Activated T-cell treated with anti-CD3 and anti-CD28 coated beads for 48 hours (primary cell): ENCODE measurements at places on chromosomes 4 and X.
A peak's percentile ranks its signal among the peaks of the same experiment; 100 is the strongest.

DNA sequence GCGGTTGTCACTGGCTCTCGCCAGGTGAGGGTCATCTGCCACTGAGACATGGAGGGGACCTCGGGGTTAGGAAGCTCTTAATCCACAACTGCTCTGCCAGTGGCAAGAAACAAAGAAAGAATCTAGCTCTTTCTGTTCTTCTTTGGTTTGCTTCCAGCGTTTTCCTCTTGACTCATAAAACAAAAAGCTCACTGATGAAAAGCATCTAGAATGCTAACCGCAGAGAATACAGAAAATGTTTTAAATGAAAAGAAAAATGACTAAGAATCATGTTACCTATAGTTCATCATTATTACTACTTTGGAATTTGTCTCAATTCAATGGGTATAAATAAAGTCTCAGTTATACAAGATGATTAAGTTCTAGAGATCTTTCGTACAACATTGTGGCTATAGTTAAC is 274.8 kb upstream of the TENM3 start:
- no peak for DNase-seq

DNA sequence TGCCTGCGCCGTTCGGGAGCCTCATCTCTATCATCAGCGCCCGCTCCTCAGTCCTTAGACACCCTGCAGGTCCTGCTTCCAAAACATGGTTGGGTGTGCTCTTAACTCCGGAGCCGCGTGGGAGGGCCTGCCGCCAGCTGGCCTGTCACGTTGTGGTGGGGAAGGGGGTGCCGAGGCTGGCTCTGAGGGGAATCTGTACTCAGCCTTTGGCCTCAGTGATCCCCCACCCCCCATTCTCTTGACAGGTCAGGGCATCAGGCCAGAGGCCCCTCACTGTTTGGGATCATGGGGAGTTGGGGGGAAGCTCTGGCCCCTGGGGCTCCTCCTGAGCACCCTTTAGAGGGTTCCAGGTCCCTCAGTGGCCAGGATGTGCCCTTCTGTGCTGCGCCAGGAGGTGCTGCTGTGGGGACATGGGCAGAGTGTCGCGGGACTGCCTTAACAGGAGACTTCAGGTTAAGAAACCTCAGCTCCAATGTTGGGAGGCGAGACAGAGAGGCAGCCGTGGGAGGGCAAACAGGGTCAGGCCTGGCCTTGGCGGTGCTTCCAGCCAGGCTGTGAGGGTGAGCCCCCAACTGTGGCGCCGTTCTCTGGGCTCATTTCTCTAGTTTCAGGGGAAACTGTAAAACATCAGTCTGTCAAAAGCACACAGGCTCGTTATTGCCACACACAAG is 33.5 kb downstream of the TRMT44 start:
- no peak for DNase-seq

DNA sequence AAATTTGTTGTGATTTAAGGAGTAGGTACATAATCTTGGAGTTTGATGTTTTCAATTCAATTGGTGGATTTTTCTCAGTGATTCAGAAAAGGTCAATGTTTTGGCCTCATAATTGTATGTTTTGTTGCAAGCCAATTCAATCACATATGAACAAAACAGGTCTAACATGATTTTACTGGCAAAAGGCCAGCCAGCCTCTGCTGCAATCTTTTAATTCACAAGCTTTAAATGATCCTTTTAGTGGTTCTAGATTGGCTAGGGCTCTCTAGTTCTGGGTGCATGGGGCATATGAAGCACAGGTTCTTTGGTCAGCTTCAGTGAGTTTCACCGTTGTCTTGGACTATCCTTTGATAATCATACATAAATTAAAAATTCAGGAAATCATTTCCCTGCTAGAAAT is 19.2 kb upstream of the SLC6A14 start:
- no peak for DNase-seq

GRCh38 chrX:36963852-36964251 is 44.3 kb upstream of the FAM47C start:
- DNase-seq, result no peak

- no peak for DNase-seq
These were observed 135.9 kb upstream of the SPANXB1 start for GRCh38 chrX:140866446-140866845.

DNA sequence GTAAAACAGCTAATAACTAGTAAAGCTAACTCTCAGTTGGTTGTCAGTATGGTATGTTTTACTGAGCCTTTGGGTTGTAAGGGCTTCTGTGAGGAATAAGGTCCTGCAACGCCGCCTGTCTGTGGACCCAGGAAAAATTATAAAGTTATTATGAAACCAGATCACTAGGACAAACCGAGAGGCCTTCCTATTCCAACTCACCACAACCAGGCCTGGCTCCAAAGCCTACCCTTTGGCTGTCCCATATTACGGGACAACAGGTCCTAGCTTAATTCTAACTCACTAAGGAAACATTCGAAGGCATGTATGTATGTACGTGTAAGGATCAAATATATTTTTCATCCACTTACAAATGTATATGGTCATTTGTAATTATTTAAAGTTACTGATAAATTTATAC is 1.4 kb downstream of the ANKRD17 start:
- peak; percentile 45 for DNase-seq

- no peak for DNase-seq
These were observed 112.9 kb downstream of the FRYL start for GRCh38 chr4:48667148-48667547.

- DNase-seq, result no peak
These were observed 100.7 kb upstream of the MAMLD1 start for GRCh38 chrX:150262456-150262855.

DNA sequence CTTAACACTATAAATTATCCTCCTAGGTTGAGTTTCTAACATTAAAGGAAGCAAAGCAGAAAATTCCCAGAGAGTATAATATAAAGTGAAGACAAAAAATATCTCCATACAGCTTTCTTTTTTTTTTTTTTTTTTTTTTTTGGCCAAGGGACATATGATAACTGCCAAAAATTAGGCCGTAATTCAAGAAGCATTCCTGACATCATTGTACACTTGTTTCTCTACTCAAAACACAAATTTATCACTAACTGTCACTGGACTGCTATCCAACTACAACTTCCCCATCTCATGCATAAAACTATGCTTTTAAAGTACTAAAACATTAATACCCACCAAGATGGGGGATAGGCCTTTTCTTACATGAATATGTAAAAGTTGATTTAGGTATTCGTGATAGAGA is 77.2 kb downstream of the DCHS2 start:
- DNase-seq, result no peak

- no peak for DNase-seq
These were observed 422.6 kb upstream of the SLIT2 start for GRCh38 chr4:19829101-19829500.

DNA sequence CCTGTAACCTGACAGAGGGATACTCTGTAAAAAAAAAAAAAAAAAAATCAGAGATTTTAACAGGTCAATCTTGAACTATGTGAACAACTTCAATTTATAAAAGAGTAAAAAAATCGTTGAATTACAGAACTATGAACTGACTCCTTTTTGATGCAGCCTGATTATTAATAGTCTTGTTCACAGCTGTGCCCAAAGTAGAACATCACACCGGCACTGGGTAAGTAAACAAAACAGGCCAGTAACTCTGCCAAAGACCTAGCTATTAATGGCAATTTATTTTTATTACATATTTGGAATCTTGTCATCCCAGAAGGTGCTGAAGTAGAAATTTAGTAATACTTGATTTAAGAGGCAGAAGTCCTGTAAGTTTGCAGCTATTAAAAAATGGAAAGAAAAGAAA is 31.4 kb downstream of the CPE start:
- no peak for DNase-seq

DNA sequence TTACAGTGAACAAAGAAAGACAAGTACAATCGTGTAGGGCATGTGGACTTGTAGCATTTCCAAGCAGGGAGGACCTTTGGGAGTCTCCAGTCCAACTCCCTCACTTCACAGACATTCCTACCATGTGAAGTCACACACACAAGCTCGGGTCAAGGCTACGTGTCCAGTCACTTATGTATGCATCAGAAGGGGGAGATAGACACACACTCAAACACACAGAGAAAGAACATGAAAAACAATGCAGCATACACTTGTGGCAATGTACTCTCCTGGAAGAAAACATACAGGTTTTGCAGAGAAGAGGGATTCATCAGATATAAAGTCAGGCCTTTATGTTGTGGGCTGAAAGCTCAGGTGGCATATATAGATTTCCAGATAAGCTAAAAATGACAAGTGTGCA is 136.1 kb upstream of the MID1 start:
- no peak for DNase-seq

DNA sequence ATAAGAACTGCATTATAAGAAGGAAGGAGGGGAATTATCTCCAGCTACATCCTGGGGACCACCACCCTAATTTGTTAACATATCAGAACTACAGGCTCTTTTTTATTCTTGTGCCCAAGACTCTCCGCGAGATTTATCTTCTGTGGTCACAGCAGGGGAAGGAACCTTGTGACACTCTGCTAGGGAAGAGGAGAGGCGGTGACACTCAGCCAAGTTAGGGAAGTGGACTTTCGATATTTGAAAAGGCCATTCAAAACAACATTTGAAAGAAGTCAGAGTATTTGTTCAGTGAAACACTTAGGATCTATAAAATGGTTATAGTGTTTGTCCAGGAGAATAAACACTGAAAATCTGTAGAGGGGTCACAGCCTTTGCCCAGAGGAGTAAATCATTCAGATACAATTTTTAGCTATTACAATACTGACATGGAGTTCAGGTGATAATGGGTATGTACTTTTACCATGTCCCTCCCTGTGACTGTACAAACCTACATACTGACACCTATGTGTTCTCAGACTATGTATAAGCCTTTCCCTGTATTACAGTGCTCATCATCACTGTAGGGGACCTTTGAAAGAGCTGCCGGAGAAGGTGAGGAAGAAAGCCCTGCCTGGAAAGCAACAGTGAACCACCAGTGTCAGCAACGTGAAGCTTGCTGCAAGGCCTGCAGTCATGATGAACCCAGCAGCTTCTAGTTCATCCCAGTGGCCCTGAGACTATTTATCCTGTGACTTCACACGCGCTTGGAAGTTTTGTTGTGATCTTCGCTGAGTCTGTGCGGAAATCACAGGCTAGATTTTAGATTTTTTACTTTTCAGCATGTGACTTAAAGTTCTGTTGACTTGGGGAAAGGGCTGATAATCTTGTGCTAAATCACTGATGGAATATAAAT is 8.5 kb upstream of the PTTG2 start:
- DNase-seq, result no peak

GRCh38 chr4:4595252-4595651 is 53.4 kb upstream of the STX18 start:
- DNase-seq, result no peak

GRCh38 chr4:588351-588849 is 12.3 kb upstream of the TMEM271 start:
- DNase-seq, result no peak

DNA sequence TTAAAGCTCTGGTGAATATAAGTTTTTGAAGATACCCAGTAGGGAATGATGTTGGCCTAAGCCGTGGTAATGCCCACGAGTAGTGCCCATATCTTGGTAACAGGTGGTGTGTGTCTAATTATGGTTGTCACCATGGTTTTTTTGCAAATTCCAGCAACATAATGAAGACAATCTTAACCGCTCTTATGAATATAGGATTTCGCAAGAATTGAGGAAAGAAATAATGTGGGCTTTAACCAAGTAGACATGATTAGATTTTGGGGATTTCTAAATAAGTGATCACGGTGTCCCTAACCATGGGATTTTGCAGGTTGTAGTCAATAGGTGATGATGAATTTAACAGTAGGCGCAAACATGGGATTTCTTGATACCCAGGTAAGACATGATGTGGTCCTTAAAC is 2.5 kb downstream of the ATXN3L start:
- no peak for DNase-seq

- DNase-seq, result peak; percentile 50
These were observed 46.5 kb downstream of the HADH start for GRCh38 chr4:108036213-108036612.

GRCh38 chr4:101018836-101019235 is 328.5 kb downstream of the PPP3CA start:
- no peak for DNase-seq

- DNase-seq, result no peak
These were observed 511.5 kb upstream of the FAM241A start for GRCh38 chr4:111633663-111634266.

DNA sequence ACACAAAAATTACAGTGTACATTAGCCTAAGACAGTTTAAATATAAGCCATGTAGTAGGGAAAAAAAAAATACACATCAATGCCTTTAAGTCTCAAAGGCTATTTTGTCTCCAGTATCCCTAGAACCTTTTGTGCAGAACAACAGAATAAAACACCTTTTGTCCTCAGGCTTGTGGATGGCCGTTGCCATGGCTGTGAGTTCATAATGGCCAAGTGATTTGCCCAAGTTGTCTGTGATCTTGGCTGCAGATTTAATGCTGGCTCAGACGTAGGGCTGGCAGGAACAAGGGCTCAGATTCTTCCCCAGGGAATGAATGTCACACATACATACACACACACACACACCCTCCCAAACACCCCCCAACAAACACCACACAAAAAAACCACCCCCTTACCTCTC is 25.3 kb downstream of the GPM6B start:
- no peak for DNase-seq

DNA sequence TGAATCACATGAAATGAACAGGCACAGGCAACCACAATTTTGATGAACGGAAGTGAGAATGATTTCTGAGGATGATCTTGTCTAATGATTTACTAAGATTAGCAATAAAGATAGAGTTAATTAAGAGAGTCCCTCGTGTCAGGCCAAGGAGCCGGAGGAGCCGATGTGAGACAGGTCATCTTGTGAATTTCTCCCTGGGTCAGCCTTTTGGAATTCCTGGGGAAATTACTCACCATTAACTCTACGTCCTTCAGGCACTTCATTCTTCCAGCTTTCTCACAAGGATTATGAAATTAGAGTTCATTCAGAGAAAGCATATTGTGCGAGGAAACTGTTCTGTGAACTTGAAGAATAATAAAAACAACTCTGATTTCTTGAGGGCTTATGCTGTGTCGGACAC is 86.7 kb downstream of the PSAPL1 start:
- no peak for DNase-seq

DNA sequence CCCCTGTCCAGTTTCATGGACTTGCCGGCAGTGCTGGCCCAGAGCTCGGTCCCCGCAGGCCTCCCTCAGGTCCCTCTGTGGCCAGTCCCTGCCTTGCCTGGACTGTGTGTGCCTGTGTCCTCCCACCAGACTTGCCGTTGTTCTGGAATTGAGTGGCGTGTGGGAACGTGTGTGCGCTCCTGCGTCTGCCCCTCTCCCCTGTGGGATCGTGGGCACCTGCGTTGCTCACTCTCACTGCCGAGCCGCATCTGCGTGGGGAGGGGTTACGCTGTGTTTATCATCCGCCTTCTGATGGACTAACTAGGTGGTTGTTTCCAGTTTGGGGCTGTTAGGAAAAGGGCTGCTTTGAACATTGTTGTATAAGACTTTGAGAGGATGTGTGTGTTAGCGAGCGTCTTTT is 21.2 kb downstream of the PCGF3 start:
- DNase-seq, result no peak

GRCh38 chr4:83112678-83113428 is 1.7 kb downstream of the PLAC8 start:
- no peak for DNase-seq

- no peak for DNase-seq
These were observed 432.4 kb downstream of the DMD start for GRCh38 chrX:32778965-32779364.

- DNase-seq, result no peak
These were observed 110.5 kb downstream of the KDR start for GRCh38 chr4:55014876-55015275.
